ENCODE measurements at places on chromosomes 13 and 19.
A peak's percentile ranks its signal among the peaks of the same experiment; 100 is the strongest.

GRCh38 chr19:6532244-6532999, 1.6 kb downstream of the TNFSF9 start:
- DNase-seq: no peak

- no peak for DNase-seq
Measured at GRCh38 chr13:80903911-80904310, 563.0 kb upstream of the SPRY2 start.

DNA sequence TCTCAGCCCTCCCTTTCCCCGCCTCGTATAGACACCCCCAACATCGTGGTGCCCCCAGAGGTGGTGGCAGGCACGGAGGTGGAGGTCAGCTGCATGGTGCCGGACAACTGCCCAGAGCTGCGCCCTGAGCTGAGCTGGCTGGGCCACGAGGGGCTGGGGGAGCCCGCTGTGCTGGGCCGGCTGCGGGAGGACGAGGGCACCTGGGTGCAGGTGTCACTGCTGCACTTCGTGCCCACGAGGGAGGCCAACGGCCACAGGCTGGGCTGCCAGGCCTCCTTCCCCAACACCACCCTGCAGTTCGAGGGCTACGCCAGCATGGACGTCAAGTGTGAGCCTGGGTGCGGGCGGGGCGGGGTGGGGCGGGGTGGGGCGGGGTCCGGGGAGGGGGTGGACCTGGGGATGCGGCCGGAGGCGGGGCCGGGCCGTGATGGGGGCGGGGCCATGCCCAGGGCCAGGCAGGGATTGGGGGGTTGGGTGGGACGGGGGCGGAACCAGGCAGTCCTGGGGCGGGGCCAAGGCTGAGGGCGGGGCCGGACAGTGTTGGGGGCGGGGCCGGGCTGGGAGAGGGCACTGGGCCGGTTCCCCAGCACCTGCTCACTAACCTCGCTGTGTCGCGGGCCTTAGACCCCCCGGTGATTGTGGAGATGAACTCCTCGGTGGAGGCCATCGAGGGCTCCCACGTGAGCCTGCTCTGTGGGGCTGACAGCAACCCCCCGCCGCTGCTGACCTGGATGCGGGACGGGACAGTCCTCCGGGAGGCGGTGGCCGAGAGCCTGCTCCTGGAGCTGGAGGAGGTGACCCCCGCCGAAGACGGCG, 7.8 kb downstream of the MAG start:
- DNase-seq: no peak

DNA sequence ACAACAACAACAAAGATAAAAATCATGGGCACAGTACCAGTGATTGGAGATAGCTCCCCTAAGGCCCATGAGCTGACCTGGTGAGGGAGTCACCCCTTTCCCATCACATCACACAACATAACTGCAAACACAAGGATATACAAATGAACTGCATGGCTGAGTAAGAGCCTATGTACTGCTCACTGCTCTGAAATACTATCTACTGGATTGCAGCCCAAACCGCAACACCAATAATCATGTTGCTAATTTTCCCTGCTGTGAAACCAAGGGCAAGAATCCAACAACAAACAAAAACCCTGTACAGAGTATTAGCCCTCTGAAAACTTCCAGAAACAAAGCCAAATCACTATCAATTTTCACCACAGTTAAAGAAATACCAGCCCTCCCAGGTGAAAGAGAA, 1893.2 kb downstream of the PCDH9 start:
- no peak for DNase-seq

GRCh38 chr13:52950436-52950956, 78.1 kb upstream of the OLFM4 start:
- no peak for DNase-seq

DNA sequence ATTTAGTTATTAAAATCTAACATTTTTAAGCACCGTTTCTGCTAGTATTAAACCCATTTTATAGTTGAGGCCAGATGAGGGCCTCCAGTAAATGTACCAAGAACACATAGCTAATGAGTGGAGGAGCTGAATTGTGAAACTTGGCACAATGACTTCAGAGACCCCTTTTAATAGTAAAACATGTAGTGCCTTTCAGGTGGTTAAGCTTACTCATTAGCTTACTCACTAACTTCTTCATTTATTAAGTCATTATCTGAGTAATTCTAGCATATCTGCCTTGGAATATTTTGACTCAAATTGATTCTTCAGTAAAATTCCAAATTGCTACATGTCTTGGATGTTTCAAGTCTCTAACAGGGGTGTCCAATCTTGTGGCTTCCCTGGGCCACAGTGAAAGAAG, 735.2 kb downstream of the LIG4 start:
- no peak for DNase-seq

GRCh38 chr19:31304831-31305312, 44.4 kb downstream of the TSHZ3 start:
- no peak for DNase-seq

GRCh38 chr19:33612928-33613619, 8.7 kb upstream of the CHST8 start:
- no peak for DNase-seq

DNA sequence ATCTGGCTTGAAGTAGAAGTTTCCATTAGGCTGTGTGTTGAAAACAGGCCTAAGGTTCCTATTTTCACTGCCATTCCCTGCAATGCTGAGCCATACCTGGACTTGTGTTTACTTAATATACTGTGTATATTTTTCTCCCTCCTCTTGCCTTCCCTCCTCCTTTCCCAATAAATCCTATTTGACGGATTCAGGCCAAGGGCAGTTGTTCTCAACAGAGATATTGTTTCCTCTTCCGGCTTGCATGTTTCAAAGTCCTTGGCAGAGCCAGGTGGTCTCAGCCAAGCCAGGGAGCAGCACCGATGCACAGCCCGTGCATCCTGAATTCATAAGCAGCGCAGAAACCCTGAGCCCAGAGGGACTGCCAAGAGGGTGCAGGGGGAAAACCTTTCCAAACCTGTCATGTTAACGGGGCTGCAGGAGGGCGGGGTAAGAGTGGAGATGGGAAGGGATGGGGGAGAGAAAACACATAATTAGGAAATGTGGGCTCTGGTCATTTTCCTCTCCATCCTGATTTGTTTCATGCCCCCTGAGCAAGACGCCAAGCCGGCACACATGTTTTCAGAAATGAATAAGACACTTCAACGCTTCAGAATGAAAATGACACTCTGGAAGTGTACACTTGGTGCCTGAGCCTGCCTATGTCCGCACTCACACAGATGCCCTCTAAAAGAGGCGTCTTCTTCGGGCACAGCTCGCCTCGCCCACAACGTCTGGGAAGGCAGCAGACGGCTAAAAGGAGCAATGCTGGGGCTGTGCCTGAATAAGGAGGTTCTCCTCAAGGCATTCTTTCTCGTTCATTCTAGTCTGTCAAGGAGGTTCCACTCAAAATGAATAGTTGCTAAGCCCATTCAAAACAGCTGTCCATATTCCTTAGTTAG, 149.3 kb upstream of the UBL3 start:
- no peak for DNase-seq

DNA sequence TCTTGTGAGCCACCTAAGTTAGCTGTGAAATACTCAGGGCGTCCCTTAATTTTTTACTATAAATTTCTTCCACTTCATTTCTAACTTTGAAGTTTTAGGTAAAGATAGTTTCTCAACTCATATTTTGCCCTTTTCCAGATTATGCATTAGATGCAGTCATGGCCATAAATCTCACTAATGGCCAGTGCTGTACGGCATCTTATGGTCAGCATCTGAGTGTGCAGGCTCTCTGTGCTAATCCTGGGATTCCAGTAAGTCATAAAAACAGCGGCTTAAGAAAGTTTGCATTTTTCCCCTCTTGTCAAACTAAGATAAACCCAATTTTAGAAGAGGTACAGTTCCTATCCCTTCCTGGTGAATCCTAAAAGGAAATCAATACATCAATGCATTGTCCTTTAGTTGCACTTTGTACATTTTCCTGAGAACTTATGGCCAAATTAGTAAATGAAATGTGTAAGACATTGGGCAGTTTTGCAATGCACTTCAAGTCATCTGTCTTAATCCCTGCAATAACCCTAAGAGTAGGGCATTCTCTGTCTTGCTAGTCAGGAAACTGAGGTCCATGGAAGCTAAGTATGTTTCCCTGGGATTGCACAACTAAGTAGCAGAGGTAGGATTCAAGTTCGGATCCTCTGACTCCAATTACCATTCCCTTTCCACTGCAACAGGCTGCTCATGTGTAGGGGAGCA, 146.2 kb downstream of the DCT start:
- DNase-seq: no peak

DNA sequence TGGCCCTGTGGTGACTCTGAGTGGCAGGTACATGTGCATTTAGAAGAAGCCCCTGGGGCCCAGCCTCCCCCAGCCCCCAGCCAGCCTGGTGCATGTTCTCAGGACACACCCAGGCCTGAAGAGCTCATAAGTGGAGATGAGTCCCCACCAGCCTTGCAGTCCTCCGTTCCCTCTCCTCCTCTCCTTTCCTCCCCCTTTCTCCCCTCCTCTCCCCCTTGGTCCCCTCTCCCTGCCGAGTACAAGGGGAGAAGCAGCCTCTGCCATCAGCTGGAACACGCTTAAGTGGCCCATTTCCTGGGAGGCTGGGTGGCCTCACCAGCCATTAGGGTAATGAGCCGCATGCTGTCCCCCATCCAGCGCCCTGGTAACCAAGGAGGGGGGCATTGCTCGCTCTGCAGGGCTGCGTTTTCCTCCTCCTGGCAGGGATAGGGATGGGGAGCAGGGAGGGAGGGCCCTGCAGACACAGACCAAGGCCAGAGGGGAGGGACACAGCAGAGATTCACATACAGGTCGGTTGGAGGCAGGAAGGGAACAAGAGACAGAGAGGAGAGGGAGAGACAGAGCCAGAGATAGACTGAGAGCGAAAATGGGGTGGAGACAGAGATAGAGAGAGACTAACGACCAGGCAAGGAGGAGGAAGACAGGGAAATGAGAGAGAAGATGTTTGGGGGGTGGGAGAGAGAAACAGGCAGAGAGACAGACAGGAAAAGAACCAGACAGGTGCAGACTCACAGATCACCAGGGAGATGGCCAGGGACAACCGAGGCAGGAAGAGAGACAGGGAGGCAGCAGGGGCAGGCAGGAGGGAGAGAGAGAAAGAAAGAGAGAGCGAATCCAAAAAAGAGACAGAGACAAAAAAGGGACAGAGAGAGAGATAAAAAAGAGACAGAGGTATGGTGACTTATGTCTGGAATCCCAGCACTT, 19.3 kb upstream of the DPP9 start:
- DNase-seq: no peak

GRCh38 chr13:19782049-19782726, 557 bp downstream of the PSPC1 start:
- peak; percentile 54 for DNase-seq

DNA sequence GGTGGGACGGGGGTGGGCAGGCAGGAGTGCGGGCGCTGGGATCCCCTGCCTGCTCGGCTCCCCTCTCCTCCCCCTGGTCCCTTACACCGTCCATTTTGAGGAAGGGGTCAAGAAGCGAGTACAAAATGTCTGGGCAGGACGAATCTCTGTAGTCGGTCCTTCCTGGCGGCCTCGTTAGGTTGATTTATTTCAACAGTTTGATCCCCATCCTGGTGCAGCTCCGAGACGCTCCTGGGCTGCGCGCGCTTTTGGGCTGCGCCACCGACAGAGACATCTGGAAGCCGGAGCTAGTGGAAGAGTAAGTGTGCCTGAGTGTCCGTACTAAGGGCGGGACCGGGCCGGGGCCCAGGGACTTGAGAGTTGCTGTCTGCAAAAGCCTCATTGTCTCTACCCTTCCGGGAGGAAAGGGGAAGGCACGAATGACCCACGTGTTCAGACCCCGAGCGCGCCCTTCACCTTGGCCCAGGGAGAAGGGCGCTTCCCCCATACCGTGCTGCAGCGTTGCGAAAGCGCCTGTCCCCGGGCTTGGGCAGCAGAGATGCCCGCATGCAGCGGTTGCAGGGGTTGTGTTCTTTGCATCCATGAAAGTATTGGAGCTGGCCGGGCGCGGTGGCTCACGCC, 1.8 kb downstream of the ZNF114 start:
- DNase-seq: no peak

GRCh38 chr19:51009061-51009891, 7.9 kb upstream of the KLK8 start:
- no peak for DNase-seq

DNA sequence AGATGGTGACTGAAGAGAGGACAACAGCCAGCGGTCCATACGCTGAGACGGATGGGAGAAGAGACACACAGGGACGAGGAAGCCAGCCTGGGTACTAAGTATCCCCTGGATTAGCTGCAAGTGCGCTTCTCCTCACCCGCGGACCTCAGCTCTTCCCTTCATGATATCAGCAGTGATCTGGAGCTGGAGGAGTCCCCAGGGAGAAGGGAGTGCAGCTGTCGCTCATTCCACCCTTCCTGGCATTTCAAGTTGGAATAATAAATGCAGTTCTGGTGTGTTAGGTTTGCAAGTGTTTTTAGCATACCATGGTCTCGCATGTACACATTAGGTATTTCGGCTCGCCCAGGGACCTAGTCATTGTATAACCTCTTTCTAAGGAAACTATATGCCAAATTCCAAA, 88.5 kb upstream of the C1QTNF9B start:
- DNase-seq: no peak

GRCh38 chr19:46674416-46675178, 13.6 kb upstream of the DACT3 start:
- DNase-seq: no peak

- no peak for DNase-seq
Measured at GRCh38 chr19:53308339-53308811, 25.2 kb upstream of the ZNF845 start.

DNA sequence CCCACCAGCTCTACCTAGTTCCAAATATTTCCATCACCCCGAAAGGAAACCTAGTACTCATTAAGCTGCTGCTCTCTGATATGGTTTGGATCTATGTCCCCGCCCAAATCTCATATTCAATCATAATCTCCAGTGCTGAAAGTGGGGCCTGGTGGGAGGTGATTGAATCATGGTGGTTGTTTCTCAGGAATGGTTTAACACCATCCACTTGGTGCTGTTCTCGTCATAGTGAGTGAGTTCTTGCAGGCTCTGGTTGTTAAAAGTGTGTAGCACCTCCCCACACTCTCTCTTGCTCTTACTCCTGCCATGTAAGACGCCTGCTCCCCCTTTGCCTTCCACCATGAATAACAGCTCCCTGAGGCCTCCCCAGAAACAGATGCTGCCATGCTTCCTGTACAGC, 43.4 kb upstream of the MED4 start:
- DNase-seq: no peak

- peak; percentile 87 for DNase-seq
Measured at GRCh38 chr19:11142528-11143171, 12.9 kb downstream of the SPC24 start.

DNA sequence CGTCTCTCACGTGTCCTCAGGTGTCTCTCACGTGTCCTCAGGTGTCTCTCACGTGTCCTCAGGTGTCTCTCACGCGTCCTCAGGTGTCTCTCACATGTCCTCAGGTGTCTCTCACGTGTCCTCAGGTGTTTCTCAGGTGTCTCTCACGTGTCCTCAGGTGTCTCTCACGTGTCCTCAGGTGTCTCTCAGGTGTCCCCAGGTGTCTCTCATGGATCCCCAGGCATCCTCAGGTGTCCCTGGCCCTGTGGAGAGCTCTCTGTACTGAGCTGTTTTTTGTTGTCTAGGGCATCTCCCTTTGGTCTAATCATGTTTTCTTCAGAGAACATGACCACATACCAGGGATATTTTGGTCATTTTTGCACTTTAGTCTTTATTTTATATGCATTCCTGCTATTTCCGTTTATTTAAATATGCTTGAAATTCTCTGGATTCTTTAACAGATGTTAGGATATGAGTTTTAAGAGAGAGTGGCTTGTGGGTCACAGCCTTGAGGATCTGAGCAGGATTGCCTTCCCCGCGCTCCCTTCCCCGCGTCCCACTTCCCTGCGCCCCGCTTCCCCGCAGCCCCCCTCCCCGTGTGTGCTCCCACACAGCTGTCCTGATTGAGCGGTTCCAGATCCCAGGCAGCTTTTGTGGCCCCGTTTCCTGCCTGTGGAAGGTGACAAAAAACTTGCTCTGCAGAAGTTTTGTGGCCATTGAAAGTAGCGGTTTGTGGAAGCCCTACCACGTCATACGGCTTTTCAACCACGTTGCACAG, 31.9 kb downstream of the ATP4B start:
- peak; percentile 34 for DNase-seq
